ENCODE measurements at places on chromosomes 11 and 22.

GRCh38 chr11:119377961-119378667 is 3.4 kb downstream of the USP2 start:
- H3K4me3 ChIP-seq: no peak overlapping the region
- peaks cover 25% of the 10 kb centered on the region for H3K4me1 ChIP-seq
- H3K36me3 ChIP-seq: no peaks in the 10 kb centered on the region
- peak; percentile 4 for DNase-seq

GRCh38 chr11:128892866-128893565 is 1.9 kb downstream of the KCNJ5 start:
- H3K27ac ChIP-seq: no peak overlapping the region
- H3K27me3 ChIP-seq: peaks cover 39% of the 10 kb centered on the region
- H3K4me3 ChIP-seq: no peak overlapping the region
- peaks cover 25% of the 10 kb centered on the region for H3K4me1 ChIP-seq

DNA sequence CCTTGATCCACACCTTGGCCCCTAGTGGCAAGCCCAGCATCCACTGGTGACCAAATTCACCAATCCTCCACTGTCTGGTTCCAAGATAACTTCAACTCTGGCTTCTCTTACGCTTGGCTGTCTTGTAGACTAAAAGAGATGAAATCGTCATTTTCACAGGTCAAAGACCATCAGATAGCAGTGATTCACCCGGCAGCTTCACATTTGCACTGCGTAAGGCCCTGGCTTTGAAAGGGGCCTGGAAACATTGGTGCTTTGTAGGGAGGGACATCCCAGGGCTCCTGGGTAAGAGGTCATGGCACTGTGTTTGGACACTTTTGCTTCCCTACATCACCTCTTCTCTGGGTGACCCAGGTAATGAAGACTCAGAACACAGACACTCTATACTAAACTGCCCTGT is 30.1 kb upstream of the FADD start:
- H3K4me1 ChIP-seq: no peaks in the 10 kb centered on the region
- H3K27me3 ChIP-seq: no peaks in the 10 kb centered on the region
- DNase-seq: no peak
- no peaks in the 10 kb centered on the region for H3K36me3 ChIP-seq

GRCh38 chr22:26529345-26529744 is 17.1 kb upstream of the TFIP11 start:
- no peak overlapping the region for H3K4me3 ChIP-seq
- no peaks in the 10 kb centered on the region for H3K4me1 ChIP-seq
- H3K27me3 ChIP-seq: no peaks in the 10 kb centered on the region
- H3K36me3 ChIP-seq: peaks cover 76% of the 10 kb centered on the region

DNA sequence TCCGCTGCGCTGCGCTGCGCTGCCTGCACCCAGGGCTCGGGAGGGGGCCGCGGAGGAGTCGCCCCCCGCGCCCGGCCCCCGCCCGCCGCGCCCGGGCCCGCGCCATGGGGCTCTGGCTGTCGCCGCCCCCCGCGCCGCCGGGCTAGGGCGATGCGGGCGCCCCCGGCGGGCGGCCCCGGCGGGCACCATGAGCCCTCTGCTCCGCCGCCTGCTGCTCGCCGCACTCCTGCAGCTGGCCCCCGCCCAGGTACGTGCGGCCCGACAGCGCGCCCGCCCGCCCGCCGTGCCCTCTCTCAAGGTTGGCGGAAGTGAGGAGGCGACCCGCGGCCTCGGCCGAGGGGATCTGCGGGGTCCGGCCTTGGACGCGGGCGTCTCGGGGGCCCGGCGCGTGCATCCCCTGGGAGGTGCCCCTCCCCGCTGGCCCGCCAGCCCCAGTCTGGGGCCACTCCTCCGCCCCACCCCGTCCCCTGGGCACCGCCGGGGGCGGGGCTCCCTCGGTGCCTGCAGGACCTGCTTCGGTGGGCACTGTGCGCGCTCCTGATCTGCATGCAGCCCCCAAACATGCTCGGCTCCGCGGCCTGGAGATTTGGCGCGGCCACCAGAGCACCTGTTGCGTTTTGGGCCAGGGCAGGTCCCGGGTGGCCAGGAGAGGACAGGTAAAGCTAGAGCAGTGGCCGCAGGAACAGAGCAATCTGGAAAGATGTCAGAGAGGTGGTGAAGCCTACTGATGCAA is 429 bp downstream of the VEGFB start:
- peak overlapping the region; percentile 57 for H3K4me3 ChIP-seq
- H3K27ac ChIP-seq: peak overlapping the region; percentile 71
- no peaks in the 10 kb centered on the region for H3K4me1 ChIP-seq
- no peak for DNase-seq
- no peaks in the 10 kb centered on the region for H3K27me3 ChIP-seq

- no peaks in the 10 kb centered on the region for H3K36me3 ChIP-seq
- no peak overlapping the region for H3K4me3 ChIP-seq
These were observed 397.0 kb downstream of the METTL15 start for GRCh38 chr11:28505232-28505631.

DNA sequence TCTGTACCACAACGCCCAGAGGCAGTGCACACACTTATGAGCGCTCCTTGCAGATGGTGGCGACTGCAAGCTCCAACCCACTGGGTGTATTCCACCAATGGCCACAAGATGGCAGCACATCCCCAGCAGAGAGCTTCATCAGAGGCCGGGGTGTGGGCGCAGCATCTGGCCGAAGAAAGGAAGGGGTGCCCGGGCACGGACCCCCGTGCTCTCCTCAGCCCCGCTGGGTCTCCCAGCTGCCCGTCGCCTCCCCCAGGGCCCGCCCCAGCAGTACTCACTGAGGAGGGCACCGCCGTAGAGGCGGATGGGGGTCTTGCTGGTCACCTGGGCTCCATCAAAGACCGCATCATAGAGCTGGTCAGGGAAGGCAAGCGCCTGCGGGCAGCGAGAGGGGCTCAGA is 14.2 kb downstream of the TP53I11 start:
- H3K27ac ChIP-seq: no peak overlapping the region
- no peak overlapping the region for H3K4me3 ChIP-seq
- no peaks in the 10 kb centered on the region for H3K36me3 ChIP-seq
- DNase-seq: peak; percentile 94
- H3K27me3 ChIP-seq: no peaks in the 10 kb centered on the region
